ENCODE measurements at places on chromosomes 7 and 10.

DNA sequence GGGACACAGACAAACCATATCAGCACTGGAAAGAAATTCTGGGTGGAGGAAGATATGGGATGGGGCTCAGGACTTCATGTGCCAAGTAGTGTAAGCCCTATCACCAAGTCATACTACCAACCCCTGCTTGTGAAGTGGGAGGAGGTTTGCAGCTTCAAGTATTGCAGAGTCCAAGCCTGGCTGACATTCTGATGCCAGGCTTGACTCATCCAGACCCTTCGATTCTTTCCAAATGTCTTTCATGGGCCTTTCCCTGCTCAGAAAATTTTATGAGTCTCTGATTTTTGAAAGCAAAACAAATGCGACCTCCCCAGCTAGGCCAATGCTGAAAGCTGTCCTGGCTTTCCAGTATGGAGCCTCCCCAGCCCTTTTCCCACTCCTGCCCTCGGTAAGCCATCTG is 45.1 kb upstream of the SMNDC1 start:
- DNase-seq, result no peak

- no peak for DNase-seq
Observed at GRCh38 chr10:131068311-131068710, 243.2 kb downstream of the TCERG1L start.

- DNase-seq, result peak; percentile 28
Observed at GRCh38 chr10:89563861-89564478, 28.6 kb upstream of the SLC16A12 start.

DNA sequence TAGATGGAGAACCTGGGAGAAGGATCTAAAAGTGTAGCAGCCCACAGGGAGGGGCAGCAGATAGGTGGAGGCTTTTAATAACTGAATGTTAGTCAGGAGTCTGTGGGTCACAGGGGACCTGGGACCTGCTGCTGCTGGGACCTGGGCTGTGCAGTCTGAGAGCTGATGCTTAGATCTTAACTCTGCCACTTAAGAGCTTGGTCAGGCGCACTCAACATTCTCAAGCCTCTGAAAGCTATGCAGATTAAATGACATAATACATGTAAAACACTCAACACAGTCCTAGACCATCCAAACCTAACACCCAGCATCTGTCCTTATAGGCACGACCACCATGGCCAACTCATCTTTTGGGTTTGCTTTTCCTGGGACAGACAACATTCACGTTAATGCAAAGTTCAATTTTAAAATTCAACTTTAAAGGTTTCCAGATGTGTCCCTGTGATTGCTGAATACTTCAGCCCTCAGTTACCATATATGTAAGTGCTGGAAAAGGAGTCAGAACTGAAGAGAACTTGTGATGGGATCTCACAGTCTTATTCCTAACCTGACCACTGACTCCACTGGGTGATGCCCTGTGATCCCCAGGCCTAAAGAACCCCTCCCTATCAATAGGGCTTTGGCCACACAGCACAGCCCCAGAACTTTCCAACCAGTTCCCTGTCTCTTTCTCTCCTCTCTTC is 321.0 kb downstream of the PLXNA4 start:
- DNase-seq, result no peak
